ENCODE measurements at places on chromosomes 3 and 15. TPM values are rescaled to one million over a fixed set of nuclear protein-coding genes. Genes with fewer than 3 reads are reported as not detected.

RPL32 gene
- polyA plus RNA-seq, result 4,376 TPM

CCDC54 gene
- polyA plus RNA-seq, result not detected

- peaks cover 26% of the 10 kb centered on the region for H3K36me3 ChIP-seq
- H3K4me1 ChIP-seq, result peaks cover 37% of the 10 kb centered on the region
- H3K27me3 ChIP-seq, result no peaks in the 10 kb centered on the region
- no peak overlapping the region for H3K27ac ChIP-seq
Observed at GRCh38 chr3:128283421-128283820, 130.1 kb downstream of the EEFSEC start.

C3orf22 gene
- not detected for polyA plus RNA-seq

DNA sequence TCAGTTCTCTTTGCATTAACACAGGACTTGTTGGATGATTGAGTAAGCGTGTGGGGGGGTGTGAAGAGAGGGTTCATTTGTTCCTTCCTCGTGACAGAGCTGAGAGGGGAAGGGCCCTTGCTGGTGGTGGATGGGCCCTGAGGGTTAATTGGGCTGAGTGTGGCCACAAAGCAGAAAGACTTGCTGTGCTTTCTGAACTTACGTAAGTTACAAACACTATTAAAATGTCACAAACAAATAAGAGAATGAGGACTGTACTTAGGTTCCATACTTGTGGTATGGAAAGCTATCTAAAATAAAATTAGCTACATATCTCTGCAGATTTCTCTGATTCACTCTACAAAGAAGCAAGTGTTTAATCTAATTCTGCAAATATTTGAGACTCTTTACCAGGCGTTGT is 231.3 kb downstream of the LPP start:
- peaks cover 9% of the 10 kb centered on the region for H3K4me1 ChIP-seq
- no peak for DNase-seq
- peaks cover 4% of the 10 kb centered on the region for H3K36me3 ChIP-seq
- no peak overlapping the region for H3K27ac ChIP-seq
- no peaks in the 10 kb centered on the region for H3K27me3 ChIP-seq

DNA sequence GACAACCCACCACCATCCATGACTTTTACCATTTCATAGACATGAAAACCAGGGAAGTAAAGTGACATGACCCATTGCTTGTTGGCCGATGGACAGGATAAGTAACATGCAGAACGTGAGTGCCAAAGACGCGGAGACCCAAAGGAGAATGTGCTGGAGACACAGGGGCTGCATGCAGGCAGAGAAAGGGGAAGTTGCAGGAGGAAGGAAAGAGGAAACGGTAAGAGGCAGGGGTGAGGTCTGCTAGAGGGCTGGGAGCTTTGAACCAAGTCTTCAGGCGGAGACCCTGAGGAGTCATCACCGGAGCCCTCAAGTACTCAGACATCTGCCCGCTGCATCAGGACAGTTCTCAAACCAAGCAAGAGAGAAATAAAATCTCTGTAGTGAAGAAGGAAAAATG is 34.9 kb downstream of the MAGEF1 start:
- peaks cover 4% of the 10 kb centered on the region for H3K4me1 ChIP-seq
- no peak overlapping the region for H3K27ac ChIP-seq
- H3K27me3 ChIP-seq, result no peaks in the 10 kb centered on the region
- DNase-seq, result no peak

GRCh38 chr3:65537109-65537508 is 501.6 kb downstream of the MAGI1 start:
- DNase-seq, result no peak
- no peaks in the 10 kb centered on the region for H3K4me1 ChIP-seq
- H3K36me3 ChIP-seq, result no peaks in the 10 kb centered on the region
- H3K27me3 ChIP-seq, result no peaks in the 10 kb centered on the region

DNA sequence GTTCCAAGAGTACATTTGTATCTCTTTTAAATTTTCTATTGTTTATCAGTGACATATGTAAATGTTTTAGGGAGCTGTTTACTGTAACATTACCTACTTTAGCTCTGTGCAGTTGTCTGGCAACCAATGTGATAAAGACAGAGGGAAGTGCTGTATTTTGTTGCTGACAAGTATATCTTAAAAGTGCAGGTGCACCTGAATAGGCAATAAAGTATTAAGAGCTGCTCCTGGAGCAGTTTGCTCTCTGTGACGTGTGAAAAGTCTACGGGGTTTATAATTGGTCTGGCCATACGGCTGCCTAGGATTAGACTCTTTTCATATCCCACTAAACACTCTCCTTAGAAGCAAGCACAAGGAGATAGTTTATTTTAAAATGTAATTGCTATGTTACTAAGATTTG is 178.3 kb downstream of the IGF1R start:
- no peak for DNase-seq
- H3K4me1 ChIP-seq, result peaks cover 5% of the 10 kb centered on the region
- H3K27me3 ChIP-seq, result no peaks in the 10 kb centered on the region
- peaks cover 55% of the 10 kb centered on the region for H3K36me3 ChIP-seq
- H3K4me3 ChIP-seq, result no peak overlapping the region

DNA sequence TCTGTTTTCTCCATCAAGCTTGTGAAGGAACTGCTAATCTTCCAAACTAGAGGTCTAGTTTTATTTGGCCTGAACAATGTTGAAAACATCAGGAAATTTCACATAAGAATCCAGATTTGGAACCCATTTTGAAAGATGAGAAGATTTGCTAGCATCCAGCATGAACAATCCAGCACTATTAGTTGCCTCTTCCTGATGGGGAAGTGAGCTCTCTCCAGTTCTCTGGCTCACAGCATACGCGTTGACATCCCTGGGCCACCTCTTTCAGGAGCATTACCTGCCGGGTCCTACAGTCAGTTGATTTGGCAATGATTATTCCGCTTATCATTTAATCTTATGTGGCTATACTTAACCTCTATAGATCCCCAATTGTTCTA is 10.9 kb downstream of the GPR87 start:
- peaks cover 16% of the 10 kb centered on the region for H3K27me3 ChIP-seq
- DNase-seq, result no peak
- no peak overlapping the region for H3K4me3 ChIP-seq
- H3K4me1 ChIP-seq, result peaks cover 9% of the 10 kb centered on the region

DNA sequence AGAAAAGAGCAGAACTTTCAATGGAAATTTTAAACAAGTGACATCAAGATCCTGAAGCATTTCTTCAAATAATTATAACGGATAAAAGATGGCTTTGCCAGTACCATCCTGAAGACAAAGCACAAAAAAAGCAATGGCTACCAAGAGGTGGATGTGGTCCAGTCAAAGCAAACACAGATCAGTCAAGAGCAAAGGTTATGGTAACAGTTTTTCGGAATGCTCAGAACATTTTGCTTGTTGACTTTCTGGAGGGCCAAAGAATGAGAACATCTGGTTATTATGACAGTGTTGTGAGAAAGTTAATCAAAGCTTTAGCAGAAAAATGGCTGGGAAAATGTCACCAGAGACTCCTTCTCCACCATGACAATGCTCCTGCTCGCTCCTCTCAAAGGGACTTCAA is 31.5 kb downstream of the FEM1B start:
- DNase-seq, result no peak
- no peak overlapping the region for H3K27ac ChIP-seq
- no peak overlapping the region for H3K4me3 ChIP-seq
- H3K4me1 ChIP-seq, result peaks cover 5% of the 10 kb centered on the region
- no peaks in the 10 kb centered on the region for H3K36me3 ChIP-seq
- peaks cover 12% of the 10 kb centered on the region for H3K27me3 ChIP-seq

- no peaks in the 10 kb centered on the region for H3K27me3 ChIP-seq
- H3K27ac ChIP-seq, result no peak overlapping the region
- H3K4me1 ChIP-seq, result no peaks in the 10 kb centered on the region
- no peak overlapping the region for H3K4me3 ChIP-seq
Observed at GRCh38 chr15:50145451-50145872, 26.4 kb upstream of the ATP8B4 start.

TRIM42 gene
- not detected for polyA plus RNA-seq

DNA sequence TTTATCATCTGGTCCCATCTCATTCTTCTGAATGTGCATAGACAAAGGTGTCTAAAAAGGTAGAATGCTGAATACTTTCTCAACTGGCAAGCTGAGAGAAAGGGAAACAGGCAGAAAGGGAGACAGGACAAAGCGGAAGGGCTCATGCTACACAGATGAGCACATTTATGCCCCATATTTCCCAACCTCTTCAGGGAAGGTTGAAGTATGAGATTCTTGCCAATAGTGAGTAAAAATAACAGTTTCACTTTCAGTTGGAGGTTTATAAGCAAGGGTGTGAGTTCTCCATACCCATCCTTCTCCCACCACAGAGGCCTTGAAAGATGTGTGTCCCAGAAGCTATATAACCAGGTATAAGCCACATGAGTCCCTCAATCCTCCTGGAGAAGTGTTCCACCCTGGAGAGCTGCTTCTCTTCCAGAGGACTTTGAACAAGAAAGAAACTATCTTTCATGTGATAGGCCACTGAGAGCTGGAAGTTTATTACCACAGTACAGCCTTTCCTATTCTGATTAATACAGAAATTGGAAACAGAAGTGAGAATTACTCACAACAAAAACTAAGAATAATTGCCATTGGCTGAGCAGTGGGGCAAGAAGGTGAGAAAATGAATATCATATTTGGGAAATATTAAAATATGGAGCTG is 709.4 kb upstream of the NR2F2 start:
- H3K4me1 ChIP-seq, result peaks cover 6% of the 10 kb centered on the region
- peaks cover 6% of the 10 kb centered on the region for H3K27me3 ChIP-seq

GRCh38 chr3:190522621-190523222 is 8.8 kb downstream of the IL1RAP start:
- H3K36me3 ChIP-seq, result peaks cover 4% of the 10 kb centered on the region
- H3K27me3 ChIP-seq, result no peaks in the 10 kb centered on the region
- H3K27ac ChIP-seq, result no peak overlapping the region
- peaks cover 16% of the 10 kb centered on the region for H3K4me1 ChIP-seq
- no peak for DNase-seq
- no peak overlapping the region for H3K4me3 ChIP-seq

FBXL22 gene
- 1.6 TPM for polyA plus RNA-seq

CYP19A1 gene
- polyA plus RNA-seq, result not detected

GRCh38 chr3:111621535-111621934 is 26.4 kb upstream of the ZBED2 start:
- peaks cover 10% of the 10 kb centered on the region for H3K4me1 ChIP-seq
- H3K27ac ChIP-seq, result no peak overlapping the region
- H3K27me3 ChIP-seq, result no peaks in the 10 kb centered on the region
- no peak for DNase-seq
- H3K36me3 ChIP-seq, result peaks cover 58% of the 10 kb centered on the region

GRCh38 chr3:172189987-172190603 is 150.7 kb downstream of the FNDC3B start:
- no peaks in the 10 kb centered on the region for H3K27me3 ChIP-seq
- peaks cover 11% of the 10 kb centered on the region for H3K4me1 ChIP-seq
- H3K36me3 ChIP-seq, result peaks cover 3% of the 10 kb centered on the region
- no peak overlapping the region for H3K4me3 ChIP-seq

DNA sequence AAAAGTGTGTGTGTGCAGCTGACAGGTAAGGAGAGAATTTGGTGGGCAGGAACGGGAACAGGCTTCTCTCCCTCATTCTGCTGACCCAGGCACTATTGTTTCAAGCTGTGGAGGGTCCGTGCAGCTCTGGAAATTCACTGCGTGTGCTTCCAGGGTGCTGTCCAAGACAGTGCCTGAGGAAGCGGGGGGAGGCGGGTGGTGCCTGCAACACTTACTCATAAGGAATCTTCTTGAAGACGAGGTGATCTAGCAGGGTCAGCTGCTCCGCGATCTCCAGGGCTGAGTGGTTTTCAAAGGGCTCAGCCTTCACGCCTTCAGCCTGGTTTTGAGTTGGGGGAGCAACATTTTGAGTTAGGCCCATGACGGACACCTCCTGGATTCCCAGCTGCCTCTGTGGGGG is 46.6 kb upstream of the CTSH start:
- peaks cover 1% of the 10 kb centered on the region for H3K27me3 ChIP-seq
- no peak overlapping the region for H3K27ac ChIP-seq
- H3K36me3 ChIP-seq, result no peaks in the 10 kb centered on the region
- no peak for DNase-seq
- no peaks in the 10 kb centered on the region for H3K4me1 ChIP-seq

CLRN1 gene
- polyA plus RNA-seq, result not detected

DNA sequence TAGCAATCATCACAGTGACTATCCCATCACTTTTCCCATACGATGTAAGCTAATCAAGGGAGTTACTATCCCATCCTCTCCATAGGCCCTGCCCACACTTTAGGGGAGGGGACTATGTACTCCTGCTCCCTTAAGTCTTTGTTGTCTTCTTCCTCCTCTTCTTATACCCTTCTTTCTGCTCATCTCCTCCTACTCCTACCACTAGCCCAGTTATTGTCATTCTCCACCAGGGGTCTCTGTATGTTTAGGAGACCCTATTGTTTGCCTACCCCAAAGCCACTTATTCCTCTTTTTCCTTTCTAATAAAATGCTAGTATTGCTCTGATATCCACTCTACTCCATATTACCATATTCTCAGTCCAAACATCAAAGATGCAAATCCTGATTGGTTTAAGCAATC is 27.8 kb downstream of the STAC start:
- H3K36me3 ChIP-seq, result no peaks in the 10 kb centered on the region
- H3K27me3 ChIP-seq, result no peaks in the 10 kb centered on the region
- H3K27ac ChIP-seq, result no peak overlapping the region
- H3K4me1 ChIP-seq, result no peaks in the 10 kb centered on the region
- no peak for DNase-seq

DNA sequence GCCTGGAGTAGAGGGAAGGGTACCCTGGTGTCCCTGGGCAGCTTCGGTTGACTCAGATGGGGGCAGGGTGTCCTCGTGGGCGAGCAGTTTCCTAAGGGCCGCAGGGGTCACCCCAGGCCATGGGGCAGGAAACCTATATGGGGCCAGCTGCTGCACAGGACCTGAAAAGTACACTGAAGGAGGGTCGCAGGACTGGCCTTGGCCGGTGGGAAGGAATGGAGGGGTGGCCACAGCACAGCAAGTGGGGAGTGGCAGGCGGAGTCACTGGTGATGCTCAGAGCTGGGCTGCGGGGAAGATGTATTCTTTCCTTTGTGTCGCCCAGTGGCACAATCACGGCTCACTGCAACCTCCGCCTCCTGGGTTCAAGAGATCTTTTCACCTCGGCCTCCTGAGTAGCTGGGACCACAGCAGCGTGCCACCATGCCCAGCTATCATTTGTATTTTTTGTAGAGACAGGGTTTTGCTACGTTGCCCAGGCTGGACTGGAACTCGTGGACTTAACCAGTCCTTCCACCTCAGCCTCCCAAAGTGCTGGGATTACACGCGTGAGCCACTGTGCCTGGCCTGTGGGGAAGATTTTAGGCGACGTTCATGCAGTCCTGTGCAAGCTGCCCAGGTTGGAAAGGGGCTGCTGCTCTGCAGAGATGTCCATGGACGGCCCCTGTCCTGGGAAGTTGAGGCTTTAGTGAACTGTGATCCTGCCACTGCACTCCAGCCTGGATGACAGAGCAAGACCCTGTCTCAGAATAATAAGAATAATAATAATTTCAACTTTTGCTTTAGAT is 57.2 kb downstream of the EFCAB12 start:
- no peak for DNase-seq
- H3K4me3 ChIP-seq, result no peak overlapping the region
- H3K27ac ChIP-seq, result no peak overlapping the region
- H3K36me3 ChIP-seq, result peaks cover 6% of the 10 kb centered on the region
- no peaks in the 10 kb centered on the region for H3K4me1 ChIP-seq

- DNase-seq, result peak; percentile 43
- peak overlapping the region; percentile 51 for H3K27ac ChIP-seq
- H3K4me3 ChIP-seq, result no peak overlapping the region
- H3K27me3 ChIP-seq, result no peaks in the 10 kb centered on the region
- peaks cover 9% of the 10 kb centered on the region for H3K4me1 ChIP-seq
Observed at GRCh38 chr15:38474155-38474757, 20.3 kb downstream of the FAM98B start.

- no peak for DNase-seq
- H3K4me3 ChIP-seq, result no peak overlapping the region
- H3K36me3 ChIP-seq, result no peaks in the 10 kb centered on the region
- H3K27me3 ChIP-seq, result no peaks in the 10 kb centered on the region
Observed at GRCh38 chr15:52486003-52486996, 42.4 kb downstream of the MYO5A start.

CYP8B1 gene
- polyA plus RNA-seq, result not detected

DUOXA1 gene
- polyA plus RNA-seq, result not detected

ISL2 gene
- polyA plus RNA-seq, result not detected

Measured in naive thymus-derived CD8-positive, alpha-beta T cell (primary cell).